ENCODE measurements at places on chromosomes 16 and 17. TPM values are rescaled to one million over a fixed set of nuclear protein-coding genes. Genes with fewer than 3 reads are reported as not detected.

C16orf96 gene
- 0.34 TPM for total RNA-seq

MYH1 gene
- not detected for total RNA-seq

CEP131 gene
- 37.2 TPM for total RNA-seq

SYCE1L gene
- 4.3 TPM for total RNA-seq

RGS11 gene
- 16.8 TPM for total RNA-seq

- H3K4me1 ChIP-seq = peaks cover 21% of the 10 kb centered on the region
- H3K27ac ChIP-seq = peak overlapping the region; percentile 98
- H3K4me3 ChIP-seq = no peak overlapping the region
- no peaks in the 10 kb centered on the region for H3K27me3 ChIP-seq
Observed at GRCh38 chr17:44216694-44217093, 2.8 kb downstream of the UBTF start.

DNA sequence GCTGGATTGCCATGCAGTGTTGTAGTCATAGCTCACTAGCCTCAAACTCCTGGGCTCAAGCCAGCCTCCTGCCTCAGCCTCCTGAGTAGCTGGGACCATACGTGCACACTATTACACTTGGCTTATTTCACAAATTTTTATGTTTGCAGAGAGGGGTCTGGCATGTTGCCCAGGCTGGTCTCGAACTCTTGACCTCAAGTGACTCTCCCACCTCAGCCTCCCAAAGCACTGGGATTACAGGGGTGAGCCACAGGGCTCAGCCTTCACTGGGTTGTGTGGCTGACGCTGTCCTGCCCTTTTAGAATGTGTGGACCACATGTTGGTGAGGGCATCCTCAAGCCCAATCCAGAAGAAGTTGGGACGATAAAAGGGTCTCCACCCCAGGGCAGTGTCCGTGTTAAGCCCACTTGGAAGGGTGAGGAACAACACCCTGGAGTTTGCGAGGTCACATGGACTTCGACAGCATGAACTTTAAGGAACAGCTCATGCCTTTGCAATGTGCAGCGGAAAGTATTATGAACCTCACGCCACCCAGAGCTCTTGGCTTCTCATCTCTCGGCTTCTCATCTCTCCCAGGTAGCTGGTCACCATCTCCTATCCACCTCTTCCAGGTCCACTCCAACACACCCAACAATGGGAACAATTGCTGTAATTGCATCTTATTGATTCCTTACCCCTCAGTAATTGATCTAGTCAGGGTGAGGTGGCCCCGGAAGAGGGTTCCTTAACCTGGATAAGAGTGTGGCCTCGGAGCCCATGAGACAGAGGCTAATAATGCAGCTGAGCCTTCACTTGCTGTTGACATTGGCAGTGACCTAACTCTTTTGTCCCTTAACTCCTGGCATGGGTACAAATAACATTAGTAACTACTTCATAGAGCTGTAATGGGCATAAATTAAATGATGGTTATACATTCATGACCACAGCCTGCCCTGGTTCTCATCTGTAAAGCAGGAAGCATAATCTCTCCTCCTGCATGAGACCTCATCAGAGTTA, 6.7 kb downstream of the FOXL1 start:
- no peak overlapping the region for H3K27ac ChIP-seq
- H3K36me3 ChIP-seq = no peaks in the 10 kb centered on the region
- H3K4me3 ChIP-seq = no peak overlapping the region
- no peaks in the 10 kb centered on the region for H3K4me1 ChIP-seq
- no peaks in the 10 kb centered on the region for H3K27me3 ChIP-seq
- DNase-seq = no peak

DNA sequence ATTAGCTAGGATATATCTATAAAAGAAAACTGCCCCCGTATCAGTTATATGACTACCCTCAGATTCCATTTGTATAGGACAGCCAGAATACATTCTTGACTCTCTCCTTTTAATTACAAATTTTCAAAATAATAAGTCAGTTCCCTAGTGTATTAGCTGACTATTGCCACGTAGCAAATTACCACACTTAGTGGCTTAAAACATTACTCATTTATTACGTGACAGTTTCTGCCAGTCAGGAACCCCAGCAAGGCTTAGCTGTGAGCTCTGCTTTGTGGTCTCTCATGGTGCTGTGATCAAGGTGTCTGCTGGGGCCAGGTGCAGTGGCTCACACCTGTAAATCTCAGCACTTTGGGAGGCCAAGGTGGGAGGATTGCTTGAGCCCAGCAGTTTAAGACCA, 13.9 kb upstream of the SCNN1B start:
- H3K27ac ChIP-seq = no peak overlapping the region
- H3K27me3 ChIP-seq = no peaks in the 10 kb centered on the region
- no peak for DNase-seq
- no peak overlapping the region for H3K4me3 ChIP-seq
- no peaks in the 10 kb centered on the region for H3K4me1 ChIP-seq
- no peaks in the 10 kb centered on the region for H3K36me3 ChIP-seq

- DNase-seq = peak; percentile 13
- H3K4me1 ChIP-seq = no peaks in the 10 kb centered on the region
- no peaks in the 10 kb centered on the region for H3K27me3 ChIP-seq
- H3K27ac ChIP-seq = no peak overlapping the region
- H3K4me3 ChIP-seq = no peak overlapping the region
Observed at GRCh38 chr17:83064021-83064731, 15.2 kb upstream of the METRNL start.
